ENCODE measurements at places on chromosomes 2 and 18.

GRCh38 chr2:98902209-98903063, 33.6 kb downstream of the CRACDL start:
- no peak for DNase-seq

GRCh38 chr18:46152808-46153617, 48.8 kb downstream of the HAUS1 start:
- no peak for DNase-seq

DNA sequence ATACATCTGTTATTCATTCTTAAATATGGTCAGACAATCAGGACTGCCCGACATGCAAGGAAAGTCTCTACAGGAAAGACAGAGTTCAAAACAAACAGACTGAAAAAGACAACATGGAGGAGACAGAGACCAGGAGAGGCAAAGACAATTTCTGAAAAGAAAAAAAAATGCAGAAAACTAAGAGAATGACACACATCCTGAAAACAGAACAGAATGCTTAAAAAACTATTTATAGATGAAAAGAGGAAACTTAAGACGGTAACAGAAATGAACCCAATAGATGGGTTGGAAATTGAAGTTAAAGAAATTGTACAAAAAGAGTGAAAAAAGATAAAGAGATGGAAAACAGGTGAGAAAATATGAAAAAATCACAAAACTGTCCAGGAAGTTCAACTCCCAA, 95.7 kb downstream of the BCL2 start:
- no peak for DNase-seq

DNA sequence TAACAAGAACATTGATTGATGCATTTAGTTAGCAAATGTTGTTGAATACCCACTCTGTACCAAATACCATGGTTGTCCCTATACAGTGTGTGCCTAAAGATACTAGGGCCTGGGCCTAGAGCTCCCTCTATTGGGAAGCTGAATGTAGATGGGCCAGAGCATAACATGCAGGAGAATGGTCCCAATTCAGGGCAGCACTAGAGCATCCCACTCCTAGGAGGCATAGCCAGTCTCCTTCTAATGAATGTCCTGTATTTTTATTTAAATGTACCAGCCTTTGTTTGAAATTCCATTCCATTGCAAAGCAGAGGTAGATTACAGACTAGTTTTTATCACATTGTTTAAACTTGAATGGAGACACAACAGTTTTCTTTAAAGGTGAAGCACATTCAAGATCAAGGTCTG, 90.6 kb downstream of the FEZ2 start:
- DNase-seq = no peak

- no peak for DNase-seq
Measured at GRCh38 chr18:9866627-9867026, 19.1 kb upstream of the TXNDC2 start.

GRCh38 chr2:211349031-211349430, 792.6 kb downstream of the CPS1 start:
- DNase-seq = no peak

DNA sequence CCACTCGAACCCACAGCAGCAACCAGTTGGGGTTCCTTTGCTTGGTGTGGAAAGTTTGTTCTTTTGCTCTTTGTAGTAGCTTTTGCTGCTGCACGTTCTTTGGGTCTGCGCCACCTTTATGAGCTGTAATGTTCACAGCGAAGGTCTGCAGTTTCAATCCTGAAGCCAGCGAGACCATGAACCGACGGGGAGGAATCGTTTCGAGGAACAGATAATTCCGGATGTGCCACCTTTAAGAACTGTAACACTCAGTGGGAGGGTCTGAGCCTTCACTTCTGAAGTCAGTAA, 14.3 kb downstream of the GPR17 start:
- no peak for DNase-seq

GRCh38 chr18:68839701-68840100, 41.8 kb downstream of the CCDC102B start:
- DNase-seq = no peak
